ENCODE measurements at places on chromosomes 4 and X. TPM values are rescaled to one million over a fixed set of nuclear protein-coding genes. Genes with fewer than 3 reads are reported as not detected.

DNA sequence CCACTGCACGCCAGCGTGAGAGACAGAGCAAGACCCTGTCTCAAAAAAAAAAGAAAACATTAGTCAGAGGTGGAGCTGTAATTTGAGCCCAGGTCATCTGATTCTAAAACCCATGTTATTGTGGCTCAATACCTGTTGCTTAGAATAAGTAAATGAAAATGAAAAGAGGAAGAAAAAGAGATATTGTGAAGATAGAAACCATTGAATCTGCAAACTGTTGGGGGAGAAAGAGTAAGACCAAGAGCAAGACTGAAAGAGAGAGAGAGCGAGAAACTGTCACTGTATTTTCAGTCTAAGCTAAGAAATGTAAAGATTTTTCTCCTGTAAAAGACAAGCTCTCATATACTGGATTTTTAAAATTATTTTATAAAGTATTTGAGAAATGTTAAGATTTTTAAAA is 9.7 kb upstream of the IGSF1 start:
- DNase-seq: no peak
- H3K27ac ChIP-seq: no peak overlapping the region
- H3K4me3 ChIP-seq: no peak overlapping the region

DNA sequence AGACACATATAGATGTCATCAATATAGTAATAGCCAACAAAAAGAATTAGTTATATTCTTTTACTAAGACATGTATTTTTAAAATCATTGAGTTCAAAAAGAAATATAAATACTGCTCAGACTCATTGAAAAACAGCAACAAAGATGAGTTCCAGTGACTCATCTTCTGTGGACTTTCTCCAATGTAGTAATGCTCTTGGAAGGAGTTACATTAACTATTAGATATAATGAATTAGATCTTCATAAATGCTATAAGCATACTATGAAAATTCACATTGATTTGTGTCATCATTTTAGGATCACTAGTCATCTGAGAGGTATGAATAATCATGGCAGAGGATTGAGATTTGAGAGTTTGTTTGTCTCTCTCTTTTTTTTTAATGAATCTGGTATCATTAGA is 547.8 kb upstream of the PCDH7 start:
- H3K27ac ChIP-seq: no peak overlapping the region
- H3K4me1 ChIP-seq: no peaks in the 10 kb centered on the region
- no peaks in the 10 kb centered on the region for H3K36me3 ChIP-seq
- H3K27me3 ChIP-seq: no peaks in the 10 kb centered on the region

- H3K36me3 ChIP-seq: peaks cover 82% of the 10 kb centered on the region
- H3K4me1 ChIP-seq: peaks cover 37% of the 10 kb centered on the region
- H3K27me3 ChIP-seq: no peaks in the 10 kb centered on the region
- H3K27ac ChIP-seq: no peak overlapping the region
- no peak overlapping the region for H3K4me3 ChIP-seq
Measured at GRCh38 chr4:2927696-2928075, 35.5 kb downstream of the NOP14 start.

DNA sequence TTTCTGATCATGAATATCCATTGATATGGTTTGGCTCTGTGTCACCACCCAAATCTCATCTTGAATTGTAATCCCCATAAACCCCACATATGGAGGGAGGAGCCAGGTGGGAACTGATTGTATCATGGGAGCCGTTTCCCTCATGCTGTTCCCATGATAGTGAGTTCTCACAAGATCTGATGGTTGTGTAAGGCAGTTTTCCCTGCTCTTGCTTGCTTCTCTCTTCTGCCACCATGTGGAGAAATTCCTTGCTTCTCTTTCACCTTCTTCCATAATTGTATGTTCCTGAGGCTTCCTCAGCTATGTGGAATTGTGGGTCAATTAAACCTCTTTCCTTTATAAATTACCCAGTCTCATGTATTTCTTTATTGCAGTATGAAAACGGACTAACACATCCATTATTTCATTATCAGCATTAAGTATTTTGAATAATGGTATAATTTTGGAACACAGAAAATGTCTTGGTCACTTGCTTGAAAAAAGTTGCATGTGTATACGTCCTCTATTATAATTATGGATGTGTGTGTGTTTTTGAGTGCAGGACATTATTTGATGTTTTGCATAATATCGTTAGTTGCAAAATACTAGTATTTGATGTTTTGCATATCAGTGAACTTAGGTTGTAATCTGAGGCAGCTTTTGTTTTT is 334.6 kb downstream of the PCDH10 start:
- no peak for DNase-seq
- H3K4me1 ChIP-seq: no peaks in the 10 kb centered on the region
- no peaks in the 10 kb centered on the region for H3K27me3 ChIP-seq
- no peaks in the 10 kb centered on the region for H3K36me3 ChIP-seq

DNA sequence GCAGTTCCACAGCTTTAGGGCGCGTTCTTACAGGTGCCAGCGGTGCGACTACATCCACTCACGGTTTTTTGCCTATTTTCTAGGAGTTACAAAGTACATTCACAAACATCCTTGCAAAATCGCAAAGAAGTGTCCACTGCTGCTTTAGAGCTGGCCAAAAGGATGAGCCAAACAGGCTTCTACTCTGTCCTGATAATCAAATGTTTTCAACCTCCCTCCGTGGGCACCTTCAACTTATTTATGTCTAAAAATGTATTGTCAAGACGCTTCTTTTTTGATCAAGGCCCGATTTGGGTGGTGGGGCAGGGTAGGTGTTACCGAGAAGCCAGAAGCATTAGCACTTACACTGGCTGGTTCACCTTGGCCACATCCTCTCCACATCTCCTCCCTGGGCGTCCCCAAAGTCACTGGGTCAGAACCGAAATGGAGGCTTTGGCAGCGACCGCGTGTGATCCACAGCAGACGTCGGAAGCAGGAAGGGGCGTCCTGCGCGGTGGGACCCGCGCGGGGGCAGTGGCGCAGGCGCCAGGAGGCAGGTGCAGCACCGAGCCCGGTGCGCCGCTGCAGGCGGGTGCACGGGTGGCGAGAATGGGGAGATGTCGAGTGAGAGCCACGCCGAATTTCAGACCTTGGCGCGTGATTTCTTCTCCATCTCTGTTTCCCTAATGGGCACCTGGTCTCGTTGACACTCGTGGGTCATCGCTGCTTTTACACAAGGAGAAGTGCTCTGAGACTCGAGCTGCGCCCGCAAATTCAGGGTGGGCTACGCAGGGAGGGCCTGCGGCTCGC is 16.9 kb downstream of the NKX3-2 start:
- no peak overlapping the region for H3K27ac ChIP-seq
- no peaks in the 10 kb centered on the region for H3K36me3 ChIP-seq
- peaks cover 13% of the 10 kb centered on the region for H3K4me1 ChIP-seq
- H3K4me3 ChIP-seq: no peak overlapping the region

GRCh38 chrX:8548446-8548845 is 83.8 kb downstream of the VCX3B start:
- no peaks in the 10 kb centered on the region for H3K36me3 ChIP-seq
- DNase-seq: no peak
- no peaks in the 10 kb centered on the region for H3K27me3 ChIP-seq
- H3K4me3 ChIP-seq: no peak overlapping the region
- no peaks in the 10 kb centered on the region for H3K4me1 ChIP-seq

DNA sequence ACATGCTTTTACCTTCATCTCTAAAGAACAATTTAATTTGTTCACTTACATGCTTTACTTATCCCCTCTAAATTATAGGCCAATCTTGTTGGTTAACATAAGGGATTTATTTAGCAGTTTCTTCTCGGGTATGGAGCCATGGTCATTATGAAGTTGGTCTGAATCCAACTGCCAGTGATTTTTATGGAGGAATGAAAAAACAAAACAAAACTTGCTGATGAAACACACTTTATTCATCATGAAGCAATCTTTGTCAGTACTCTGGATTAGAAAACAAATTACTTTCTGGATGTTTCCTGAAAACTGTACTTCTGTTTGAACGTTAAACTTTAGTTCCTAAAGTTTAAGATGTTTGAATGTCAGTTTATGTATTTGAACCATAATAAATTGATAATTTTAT is 715.8 kb downstream of the KLHL13 start:
- DNase-seq: no peak
- H3K27ac ChIP-seq: no peak overlapping the region
- no peaks in the 10 kb centered on the region for H3K36me3 ChIP-seq
- no peaks in the 10 kb centered on the region for H3K4me1 ChIP-seq
- H3K4me3 ChIP-seq: no peak overlapping the region

DNA sequence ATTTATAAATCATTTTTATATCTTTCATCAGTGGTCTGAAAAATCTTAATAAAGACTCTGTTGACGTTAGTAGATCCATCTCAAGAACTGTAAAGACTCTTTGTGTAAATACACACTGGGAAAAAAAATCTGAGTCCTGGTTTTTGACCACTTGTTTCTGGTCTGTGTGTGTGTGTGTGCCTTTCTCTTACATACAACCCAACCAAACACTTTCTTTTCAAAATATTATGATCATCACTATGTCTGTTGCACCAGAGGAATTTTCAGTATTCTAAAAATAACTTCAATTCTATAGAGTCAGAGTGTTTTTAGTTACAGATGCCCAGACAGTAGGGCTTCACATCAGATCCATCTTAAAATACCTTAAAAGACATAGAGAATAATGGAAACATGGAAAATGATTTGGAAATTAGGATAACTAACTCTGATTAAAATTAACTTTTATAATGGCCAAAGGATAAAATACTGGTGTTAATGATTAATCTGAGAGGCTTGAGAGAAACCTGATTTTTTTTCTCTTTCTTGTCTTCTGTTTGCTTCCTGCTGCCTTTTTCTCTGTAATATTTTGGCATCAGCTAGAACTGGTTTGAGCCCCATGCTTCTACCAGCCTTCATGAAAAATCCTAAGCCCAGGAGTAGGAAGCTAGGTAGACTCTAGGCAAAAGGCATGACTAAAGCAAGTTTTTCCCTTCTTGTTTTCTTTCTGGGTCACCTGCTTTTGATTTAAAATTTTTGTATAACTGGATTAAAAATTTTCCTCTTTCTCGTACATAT is 99.7 kb downstream of the ATXN3L start:
- H3K36me3 ChIP-seq: no peaks in the 10 kb centered on the region
- H3K27ac ChIP-seq: no peak overlapping the region
- no peak overlapping the region for H3K4me3 ChIP-seq
- no peaks in the 10 kb centered on the region for H3K4me1 ChIP-seq

DNA sequence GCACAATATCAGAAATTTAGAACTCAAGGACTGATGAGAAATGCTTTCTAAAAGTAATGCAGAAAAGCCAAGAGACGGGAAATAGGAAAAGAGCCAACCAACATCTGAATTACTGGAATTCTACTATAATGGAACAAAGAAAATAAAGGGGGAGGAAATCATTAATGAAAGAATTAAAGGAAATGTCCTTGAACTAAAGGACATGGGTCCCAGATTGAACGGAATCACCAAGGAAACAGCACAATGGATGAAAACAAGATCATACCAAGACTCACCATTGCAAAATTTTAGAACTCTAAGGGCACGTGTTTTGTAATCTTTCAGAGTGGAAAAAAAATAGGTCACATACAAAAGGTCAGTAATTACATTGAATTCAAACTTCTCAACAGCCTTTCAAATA is 35.9 kb downstream of the HPGDS start:
- no peaks in the 10 kb centered on the region for H3K4me1 ChIP-seq
- H3K27me3 ChIP-seq: no peaks in the 10 kb centered on the region
- DNase-seq: no peak
- no peak overlapping the region for H3K27ac ChIP-seq
- no peaks in the 10 kb centered on the region for H3K36me3 ChIP-seq

- no peaks in the 10 kb centered on the region for H3K36me3 ChIP-seq
- H3K27me3 ChIP-seq: no peaks in the 10 kb centered on the region
- H3K27ac ChIP-seq: no peak overlapping the region
- no peaks in the 10 kb centered on the region for H3K4me1 ChIP-seq
- no peak overlapping the region for H3K4me3 ChIP-seq
Measured at GRCh38 chr4:165678236-165678935, 194.7 kb upstream of the TLL1 start.

GRCh38 chr4:11111876-11112275 is 316.8 kb downstream of the HS3ST1 start:
- H3K36me3 ChIP-seq: no peaks in the 10 kb centered on the region
- no peak for DNase-seq
- no peaks in the 10 kb centered on the region for H3K4me1 ChIP-seq
- no peak overlapping the region for H3K27ac ChIP-seq

The GRPR gene
- total RNA-seq: not detected

The DHRSX gene
- total RNA-seq: 34.8 TPM

The HERC5 gene
- 18.4 TPM for total RNA-seq

The GSX2 gene
- total RNA-seq: not detected

The LDOC1 gene
- total RNA-seq: 19.1 TPM

The ADAD1 gene
- not detected for total RNA-seq
